ENCODE measurements at places on chromosomes 1 and 21.

GRCh38 chr21:37073417-37074196 is 553 bp downstream of the TTC3 start:
- no peak for DNase-seq

- DNase-seq: no peak
Observed at GRCh38 chr21:46153247-46154154, 1.9 kb downstream of the FTCD start.

DNA sequence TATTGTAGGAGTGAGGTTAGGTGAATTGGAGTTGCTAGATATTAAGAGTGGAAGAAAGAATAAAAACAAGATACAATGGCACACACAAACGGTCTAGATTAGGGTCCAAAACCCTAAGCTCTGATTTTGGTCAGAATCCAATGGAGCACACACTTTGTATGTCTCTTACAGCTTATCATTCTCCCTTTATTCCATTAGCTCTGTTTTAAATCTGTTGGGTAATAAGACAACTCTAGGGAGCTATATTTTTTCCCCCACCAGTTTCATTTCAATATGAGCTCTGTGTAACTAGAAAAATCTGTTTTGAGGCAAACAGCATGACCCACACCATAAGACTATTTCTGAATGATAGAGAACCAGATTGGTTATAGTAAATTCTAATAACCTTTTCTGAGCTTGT is 465.6 kb downstream of the ADGRL2 start:
- DNase-seq: no peak

GRCh38 chr1:116851846-116852245 is 57.9 kb upstream of the PTGFRN start:
- no peak for DNase-seq

- DNase-seq: no peak
Observed at GRCh38 chr1:2544875-2545640, 11.1 kb upstream of the TNFRSF14 start.

DNA sequence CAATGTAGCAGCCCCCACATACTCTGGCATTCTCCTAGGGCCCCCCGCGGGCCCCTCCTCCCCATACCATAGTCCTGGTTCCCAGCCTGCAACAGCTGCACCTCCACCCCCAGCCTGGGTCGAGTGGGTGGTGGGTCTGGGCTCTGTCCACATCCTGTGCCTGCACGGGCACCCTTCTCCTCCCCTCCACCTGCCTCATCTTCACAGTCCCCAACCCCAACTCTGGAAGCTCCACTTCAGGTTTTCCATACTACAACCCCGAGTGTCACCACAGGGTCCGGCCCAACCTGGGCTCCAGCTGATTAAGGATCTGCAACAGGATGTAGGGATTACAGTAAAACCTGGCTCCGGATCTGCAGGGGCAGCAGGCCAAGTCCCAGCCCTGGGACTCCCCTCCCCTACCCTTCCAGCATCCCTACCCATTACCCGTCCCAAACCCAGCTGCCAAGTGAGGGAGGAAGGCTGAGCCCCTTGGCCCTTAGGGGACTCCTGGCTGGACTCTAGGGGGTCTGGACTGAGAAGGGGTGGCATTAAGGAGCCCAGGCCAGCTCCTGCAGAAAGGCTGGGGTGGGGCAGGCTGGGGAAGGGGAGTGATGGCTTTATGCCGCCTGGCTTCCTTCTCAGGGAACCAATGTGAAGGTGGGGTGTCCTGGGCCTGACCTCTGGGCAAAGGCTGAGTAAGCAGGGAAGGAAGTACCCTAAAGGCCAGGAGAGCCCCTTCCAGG is 116.8 kb downstream of the CASZ1 start:
- DNase-seq: no peak

DNA sequence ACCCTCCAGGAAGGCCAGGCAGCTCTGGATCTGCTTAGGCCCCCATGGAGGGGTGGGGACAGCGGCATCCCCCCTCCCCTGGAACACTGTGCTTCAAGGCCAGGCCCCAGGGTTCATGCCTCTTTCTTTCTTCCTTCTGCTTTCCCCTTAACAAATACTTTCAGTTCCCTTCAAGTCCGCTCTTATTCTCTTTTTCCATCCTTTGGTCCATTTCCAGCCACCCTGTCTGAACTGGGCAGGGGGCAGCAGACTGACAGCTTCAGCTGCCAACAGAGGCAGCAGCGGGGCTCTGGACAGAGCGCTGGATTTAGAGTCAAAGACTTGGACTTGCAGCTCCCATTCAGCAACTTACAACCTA is 1.1 kb upstream of the CD244 start:
- DNase-seq: no peak

GRCh38 chr1:1125945-1126344 is 10.1 kb upstream of the C1orf159 start:
- DNase-seq: no peak

- DNase-seq: no peak
Observed at GRCh38 chr1:234645964-234646363, 36.0 kb upstream of the IRF2BP2 start.
